Kidney glomerular epithelial cell (primary cell): ENCODE measurements at places on chromosomes 5 and 9.

DNA sequence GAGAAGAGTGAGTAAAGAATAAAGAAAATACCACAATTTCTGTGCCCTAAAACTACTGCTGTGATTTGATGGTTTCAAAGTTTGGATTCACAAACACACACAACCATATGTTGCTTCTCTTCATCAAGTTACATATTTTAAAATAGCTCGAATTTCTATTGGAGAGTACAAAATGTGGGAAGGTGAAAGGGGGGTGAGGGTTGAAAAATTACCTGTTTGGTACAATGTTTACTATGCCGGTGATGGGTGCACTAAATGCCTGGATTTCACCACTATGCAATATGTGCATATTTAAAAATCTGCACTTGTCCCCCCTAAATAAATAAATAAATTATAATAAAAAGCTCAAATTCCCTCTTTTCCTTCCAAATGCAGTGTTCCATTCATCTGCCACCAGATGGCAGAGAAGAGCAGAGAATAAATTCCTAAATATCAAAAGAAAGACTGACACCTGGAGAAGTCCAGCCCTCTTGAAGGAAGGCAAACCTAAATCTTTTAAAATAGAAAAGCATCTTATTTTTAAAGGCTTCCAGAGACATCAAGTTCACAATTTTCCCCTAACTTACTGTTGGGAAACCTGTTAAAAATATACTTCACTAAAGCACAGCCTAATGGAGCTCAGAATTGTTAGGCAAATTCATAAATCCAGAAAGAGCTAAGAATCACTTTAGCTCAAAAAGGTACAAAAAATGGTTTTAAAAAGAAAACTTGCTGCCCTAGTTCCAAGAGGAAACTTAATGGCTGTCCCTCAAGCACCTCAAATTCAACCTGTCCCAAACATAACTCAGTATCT is 24.8 kb upstream of the HNRNPA0 start:
- peak; percentile 31 for DNase-seq

DNA sequence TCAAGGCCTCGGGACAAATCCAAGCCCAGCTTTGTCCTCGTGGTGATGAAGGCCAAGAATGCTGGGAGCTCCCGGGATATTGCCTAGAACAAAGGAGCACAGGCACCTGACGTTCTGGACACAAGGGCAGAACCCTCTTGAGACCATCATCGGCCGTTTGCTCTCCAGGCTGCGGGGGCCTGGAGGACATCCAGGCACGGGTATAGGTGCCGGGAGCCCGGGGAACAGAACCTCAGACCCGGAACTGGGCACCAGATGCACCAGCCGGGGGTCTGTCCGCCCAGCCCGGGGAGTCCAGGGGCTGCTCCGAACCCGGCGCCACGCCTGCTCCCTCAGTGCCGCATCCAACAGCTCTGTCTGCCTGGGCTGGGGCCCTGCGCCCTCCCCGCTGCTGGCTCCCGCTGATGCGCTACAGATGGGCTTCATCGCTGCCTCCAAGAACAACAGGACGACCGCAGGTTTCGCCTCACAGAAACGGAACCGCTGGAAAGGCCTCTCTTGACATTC is 88.0 kb downstream of the ADAMTS2 start:
- no peak for DNase-seq

GRCh38 chr5:39654715-39655114 is 229.9 kb upstream of the DAB2 start:
- no peak for DNase-seq

- no peak for DNase-seq
These were observed 141.9 kb downstream of the ST8SIA4 start for GRCh38 chr5:100761192-100761591.

DNA sequence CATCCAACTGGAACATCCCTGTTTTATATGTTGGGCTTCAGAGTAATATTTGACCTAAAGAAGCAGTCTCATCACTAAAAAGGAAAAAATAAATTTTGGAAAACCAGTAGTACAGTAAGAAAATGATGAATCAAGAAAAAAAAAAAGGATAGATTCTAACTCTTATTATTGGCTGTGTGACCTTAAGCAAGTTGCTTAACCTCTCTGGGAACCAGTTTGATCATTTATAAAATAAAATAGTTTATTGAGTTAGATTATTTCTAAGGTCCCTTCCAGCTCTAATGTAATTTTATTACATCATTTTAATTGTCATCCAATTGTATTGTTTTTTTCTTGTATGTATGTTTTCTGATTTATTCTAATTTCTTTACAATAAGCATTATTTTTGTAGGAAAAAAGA is 127.0 kb downstream of the PRELID2 start:
- no peak for DNase-seq

DNA sequence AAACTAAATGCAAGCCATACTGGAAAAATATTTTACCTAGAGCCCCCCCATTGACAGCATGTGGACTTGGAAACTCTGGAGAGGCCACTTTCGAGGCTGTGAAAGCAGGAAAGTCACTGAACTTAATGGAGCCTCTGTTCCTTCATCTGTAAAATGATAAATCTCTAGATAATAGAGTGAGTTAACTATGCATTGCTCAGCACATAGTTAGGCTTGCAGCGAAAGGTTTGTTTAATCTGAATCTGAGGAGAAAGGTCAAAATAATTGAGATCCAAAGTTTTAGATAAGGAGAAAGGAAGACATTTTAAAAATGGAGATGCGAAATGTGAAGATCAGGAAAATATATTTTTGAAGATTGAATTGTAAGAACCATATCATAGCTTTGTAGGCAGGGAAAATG is 4.6 kb downstream of the PCSK5 start:
- DNase-seq, result no peak

- DNase-seq, result no peak
These were observed 139.6 kb downstream of the CMYA5 start for GRCh38 chr5:79829260-79829659.

DNA sequence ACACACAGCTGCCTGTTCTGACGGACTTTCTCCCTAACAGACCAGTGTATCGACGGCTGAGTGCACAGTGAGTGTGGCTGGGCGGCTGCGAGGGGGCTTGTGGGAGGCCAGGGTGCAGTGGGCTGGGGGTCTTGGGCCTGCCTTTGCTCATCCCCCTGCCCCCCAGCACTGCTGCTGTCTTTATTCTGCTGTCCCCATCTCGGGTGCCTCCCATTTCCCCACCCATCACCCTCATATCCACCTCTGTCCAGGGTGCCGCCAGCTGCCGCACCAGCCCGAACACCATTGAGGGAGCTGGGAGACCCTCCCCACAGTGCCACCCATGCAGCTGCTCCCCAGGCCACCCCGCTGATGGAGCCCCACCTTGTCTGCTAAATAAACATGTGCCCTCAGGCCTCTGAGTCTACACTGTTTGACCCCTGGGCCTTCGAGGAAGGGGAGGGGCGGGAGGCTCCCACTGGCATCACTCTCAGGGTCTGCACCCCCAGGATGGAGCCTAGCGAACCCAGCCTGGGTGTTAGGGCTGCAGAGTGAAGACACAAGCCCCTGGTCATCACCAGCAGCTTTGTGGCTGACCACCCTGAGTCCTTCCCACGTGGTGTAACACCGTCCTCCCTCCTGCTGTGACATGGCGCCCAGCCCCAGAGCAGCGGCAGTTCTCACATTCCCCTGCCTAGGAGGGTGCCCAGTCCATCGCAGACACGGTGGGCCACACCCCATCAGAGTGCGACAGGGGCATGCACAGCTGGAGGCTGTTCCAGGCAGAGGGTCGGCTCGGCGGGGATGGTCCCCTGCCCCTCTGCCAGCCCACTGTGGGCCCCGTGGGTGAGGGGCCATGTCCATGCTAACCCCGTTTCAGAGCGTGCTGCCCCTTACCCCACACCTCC is 4.0 kb downstream of the LCN2 start:
- no peak for DNase-seq

DNA sequence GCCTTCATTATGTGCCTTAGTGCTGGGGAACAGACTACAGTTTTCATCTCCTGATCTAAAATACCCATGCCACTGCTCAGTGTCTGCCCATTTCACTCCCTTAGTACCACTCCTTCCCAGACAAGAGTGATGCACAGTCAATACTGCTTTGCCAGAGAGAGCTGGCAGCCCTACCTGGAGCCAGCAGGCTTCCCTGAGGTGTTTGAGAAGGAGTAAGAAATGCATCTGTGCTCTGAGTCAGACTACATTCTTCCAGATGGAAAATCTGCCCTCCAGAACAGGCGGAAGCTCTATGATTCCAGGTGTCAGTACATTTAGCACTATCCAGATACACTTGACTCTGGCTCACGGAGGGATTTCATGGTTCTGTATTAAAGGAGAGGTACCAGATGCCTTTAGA is 209.8 kb downstream of the BRINP1 start:
- no peak for DNase-seq

DNA sequence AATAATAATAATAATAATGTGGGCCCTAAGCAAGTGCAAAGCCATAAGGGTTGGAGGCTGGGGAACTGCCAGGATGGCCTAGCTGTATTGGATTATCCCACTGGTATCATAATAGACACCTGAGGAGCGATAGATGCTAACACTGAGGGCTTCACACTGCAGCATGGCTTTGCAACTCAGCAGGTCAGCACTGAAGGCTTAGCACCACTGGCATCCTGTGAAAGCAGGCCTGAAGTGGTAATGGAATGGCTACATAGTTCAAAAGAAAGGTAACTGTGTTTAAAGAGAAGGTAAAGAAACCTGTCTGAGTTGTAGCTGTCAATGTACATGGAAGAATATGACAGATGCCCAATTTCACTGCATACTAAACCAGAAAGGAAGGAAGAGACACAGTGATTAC is 359.0 kb downstream of the OSTF1 start:
- no peak for DNase-seq

DNA sequence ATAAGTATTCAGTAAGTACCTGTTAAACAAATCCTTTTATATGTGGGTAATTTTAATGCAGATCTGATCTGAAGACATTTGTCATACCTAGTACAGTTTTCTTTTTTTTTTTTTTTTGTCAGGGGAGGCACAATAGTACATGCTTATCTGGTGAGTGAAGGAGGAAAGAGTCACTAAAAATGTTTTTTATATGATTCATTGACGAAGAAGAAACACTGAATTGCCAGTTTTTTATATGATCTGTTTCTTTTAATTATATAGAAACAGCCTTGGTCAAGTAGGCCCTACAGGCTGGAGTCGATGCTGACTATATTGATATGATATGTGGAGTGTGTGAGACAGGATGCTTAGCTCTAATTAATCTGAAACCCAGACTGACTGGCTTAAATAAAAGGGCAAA is 315.2 kb downstream of the PSAT1 start:
- peak; percentile 38 for DNase-seq
